ENCODE measurements at places on chromosomes 4 and X.

- no peak for DNase-seq
These were observed 108.2 kb downstream of the NSUN7 start for GRCh38 chr4:40857956-40858355.

DNA sequence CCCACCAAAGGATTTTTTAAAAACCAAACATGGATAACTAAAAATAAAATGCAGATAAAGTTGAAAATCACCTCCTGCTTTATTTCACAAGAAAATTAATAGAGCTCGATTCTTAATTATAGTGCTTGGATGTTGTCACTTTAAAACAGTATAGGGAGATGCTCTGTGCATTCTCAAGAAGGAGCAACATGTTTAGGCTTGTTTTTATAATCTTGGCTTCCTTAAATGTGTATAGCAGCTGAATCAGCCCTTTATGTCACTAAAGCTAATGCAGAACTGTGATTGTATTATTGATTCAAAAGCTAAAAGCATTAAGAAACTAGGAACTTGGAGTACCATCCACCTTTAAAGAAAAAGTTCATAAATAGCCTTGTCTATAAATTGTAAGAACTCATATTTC is 12.9 kb downstream of the UTP3 start:
- no peak for DNase-seq

DNA sequence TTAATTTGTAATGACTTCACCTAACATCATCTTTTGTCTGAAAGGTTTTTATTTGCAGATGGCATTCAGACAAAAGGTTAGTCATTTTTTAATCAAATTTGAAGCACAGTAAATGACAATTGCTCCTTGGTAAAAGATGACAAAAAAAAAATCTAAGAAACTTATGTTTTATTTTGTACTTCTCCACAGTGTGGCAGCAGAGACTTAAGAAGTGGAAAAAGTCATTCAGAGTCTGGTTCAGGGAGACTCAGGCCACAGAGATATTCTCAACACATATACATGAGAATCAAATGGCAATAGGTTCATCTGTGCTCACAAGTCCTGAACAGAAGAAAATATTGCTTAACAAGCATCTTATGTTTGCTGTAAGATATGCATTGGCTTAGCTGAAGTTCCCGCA is 436.2 kb downstream of the KCNIP4 start:
- no peak for DNase-seq

DNA sequence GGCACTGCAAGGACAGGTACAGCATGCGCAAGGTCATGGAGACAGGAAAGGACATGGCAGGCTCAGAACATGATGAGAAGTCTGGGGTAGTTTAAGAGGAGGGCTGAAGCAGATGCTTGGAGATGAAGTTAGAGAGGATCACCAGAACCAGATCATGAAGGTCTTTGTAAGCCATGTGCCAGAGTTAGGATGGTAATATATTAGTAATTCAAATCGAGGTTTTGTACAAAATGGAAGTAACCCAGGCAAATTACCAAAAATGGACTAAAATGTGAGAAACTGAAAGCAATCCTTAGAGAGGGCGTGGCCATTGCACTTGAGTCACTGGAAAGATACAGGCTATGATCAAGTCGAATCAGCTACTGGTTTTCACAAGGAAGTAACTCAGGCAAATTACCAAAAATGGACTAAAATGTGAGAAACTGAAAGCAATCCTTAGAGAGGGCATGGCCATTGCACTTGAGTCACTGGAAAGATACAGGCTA is 13.5 kb downstream of the RXFP1 start:
- DNase-seq = no peak

GRCh38 chr4:138290805-138291204 is 48.7 kb upstream of the SLC7A11 start:
- no peak for DNase-seq

- DNase-seq = no peak
These were observed 15.8 kb upstream of the PDE6B start for GRCh38 chr4:609400-610050.

- no peak for DNase-seq
These were observed 132.3 kb upstream of the UGT8 start for GRCh38 chr4:114466299-114466698.

DNA sequence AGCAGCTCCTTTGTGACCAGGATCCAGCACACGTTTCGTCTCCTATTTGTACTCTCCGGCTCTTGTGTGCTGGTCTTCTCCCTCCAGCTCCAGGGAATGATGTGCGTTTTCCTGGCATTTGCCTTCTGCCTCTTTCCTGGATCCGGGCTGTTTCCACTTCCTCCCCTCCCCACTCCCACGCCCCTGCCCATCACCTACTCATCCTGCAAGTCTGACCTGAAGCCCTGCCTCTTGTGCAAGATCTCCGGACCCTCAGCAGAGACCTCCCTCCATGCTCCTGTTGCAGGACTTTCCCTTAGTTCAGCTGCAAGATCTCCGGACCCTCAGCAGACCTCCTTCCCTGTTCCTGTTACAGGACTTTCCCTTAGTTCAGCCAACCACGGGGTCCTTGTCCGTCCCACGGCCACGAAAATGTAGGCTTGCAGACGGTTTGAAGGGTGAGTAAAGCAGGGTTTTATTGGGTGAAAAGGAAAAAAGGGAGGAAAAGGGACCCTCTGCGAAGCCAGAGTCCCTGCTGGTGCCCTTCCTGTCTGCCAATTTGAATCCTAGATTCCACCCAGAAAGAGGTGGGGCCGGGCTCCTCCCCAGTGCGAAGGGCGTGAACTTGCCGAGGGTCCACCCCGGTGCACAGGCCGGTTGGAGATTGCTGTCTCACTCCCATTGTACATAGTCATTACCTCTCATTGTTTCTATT is 74.4 kb upstream of the IRF2 start:
- DNase-seq = no peak

DNA sequence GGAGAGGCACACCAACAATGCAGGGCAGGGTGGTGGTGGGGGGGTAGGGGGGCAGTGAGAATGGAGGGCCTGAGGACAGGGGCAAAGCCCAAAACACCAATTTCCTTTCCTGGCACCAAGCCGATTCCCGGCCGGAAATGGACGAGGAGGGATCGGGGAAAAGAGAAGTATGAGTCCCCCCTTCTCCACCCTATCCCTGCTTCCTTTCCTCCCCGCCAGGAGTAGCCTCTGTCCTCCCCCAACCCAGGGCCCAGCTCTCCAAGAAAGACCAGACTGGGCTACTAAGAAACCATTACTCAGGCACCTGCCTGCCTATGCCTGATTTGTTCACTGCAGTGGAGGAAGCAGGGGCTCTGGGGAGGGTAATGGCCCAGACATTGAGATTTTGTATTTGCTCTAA is 402 bp downstream of the CCDC120 start:
- DNase-seq = no peak

DNA sequence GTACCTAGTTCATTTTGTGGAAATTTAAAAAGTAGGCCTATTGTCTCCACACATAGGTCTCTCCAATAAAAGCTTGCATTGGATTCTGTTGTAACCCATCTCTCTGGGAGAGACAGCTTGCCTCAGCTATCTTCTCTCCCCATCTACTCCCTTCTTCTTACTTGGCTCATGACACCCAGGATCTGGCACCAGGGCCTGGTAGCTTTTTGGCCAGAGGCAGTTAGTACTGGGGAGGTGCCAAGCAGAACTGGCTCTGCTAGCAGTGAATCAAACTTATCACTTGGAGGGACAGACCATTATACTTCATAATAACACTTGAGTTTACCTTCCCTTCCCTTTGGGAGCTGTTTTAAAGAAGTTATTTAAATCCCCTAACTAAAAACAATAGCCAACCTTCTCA is 31.8 kb downstream of the PLAC1 start:
- DNase-seq = no peak

DNA sequence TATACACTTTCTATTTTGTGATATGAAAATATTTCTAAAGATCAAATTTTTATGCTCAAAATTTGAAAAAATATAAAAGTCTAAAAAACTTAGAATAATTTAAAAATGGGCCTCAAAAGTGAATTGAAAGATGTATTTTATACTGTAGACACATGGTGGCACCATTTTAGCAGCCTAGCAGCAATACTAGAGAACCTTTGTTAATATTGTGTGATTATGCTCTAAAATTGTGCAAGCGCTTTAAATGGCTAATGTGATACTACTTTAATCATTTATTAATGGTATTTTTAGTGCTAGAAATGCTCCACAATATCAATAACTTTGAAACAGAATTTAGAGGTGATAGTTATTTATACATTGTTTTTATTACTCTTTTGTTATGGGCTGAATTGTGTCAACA is 3.7 kb upstream of the GUF1 start:
- DNase-seq = no peak

DNA sequence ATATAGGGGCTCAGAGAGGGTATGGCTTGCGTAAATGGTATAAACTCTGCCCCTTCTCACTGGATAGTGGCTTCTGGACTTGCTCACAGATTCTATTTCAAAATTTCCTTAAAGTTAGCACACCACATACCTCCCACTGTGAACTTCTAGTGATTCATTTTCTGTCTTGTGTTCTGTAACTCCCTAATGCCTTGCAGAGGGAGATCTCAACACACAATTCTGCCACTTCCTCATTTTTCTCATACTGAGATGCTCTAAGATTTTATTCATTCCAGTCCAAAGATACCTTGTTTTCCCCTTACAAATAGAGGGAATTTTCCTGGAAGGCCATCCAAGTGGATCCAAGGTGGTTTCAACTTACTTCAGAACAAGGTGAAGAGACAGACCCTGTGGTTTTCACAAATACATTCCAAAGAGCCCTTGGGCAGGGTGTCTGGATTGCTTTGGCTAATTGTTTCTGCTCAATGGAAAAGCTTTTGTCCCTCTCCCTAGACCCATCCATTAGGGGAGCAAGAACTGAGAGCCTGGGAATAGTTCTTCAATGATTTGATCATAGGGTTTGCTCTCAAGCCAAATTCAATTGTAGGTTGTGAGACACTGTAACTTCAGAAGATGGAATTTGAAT is 52.1 kb upstream of the CAPN6 start:
- no peak for DNase-seq

- no peak for DNase-seq
These were observed 20.8 kb downstream of the NAT8L start for GRCh38 chr4:2079926-2080325.

DNA sequence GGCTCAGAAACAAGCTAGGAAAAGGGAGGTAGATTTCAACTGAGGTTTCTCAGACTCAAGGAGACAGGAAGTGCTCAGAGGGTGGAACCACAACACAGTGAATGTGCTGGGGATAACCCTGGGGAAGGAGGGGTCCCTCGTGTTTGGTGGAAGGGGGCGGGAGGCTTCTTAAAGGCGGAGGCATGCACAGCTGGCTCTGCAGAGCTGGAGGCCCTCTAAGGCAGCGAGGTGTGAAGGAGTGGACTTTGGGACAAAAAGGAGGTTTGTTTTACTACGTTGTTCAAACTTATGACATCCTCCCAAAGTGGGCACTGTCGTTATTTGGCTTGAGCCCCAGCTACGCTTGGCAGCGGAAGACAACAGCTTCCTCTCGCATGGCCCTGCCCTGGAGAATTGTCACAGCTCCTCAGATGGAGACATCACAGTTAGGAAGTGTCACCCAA is 21.7 kb upstream of the MTM1 start:
- DNase-seq = no peak

DNA sequence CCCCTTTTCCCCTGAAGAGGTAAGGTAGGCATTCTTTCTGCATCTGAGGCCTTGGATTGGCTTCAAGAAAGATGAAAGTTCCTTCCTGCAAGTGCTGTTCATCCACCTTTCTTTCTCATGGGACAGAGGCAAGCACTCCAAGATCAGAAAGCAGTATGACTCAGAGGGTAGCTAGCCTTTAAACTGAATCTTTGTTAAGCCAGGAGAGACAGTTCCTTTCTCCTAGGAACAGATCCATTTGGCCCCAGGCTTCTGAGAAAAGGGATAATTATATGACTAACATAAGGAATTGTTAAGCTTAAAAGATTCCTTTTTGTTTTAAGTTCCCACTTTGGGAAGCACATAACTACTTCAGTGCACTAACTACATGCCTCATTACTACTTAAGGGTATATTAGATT is 192.0 kb downstream of the PPP3CA start:
- DNase-seq = no peak

DNA sequence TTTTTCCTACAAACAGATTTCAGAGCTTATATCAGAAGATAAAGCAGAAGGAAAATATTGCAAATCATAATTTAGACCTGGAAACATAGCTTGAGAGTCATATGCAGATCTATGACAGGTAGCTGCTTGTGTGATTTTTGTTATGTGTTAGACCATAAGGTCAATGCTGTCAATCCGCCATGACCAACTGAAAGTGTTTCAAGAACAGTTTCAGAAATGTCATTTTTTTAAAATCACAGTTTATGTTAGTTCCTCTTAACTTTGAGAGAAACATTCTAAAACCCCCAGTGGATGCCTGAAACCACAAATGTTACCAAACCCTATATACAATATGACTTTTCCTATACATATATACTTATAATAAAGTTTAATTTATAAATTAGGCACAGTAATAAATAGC is 391.3 kb upstream of the FAM241A start:
- no peak for DNase-seq

- DNase-seq = no peak
These were observed 115.7 kb downstream of the ANKRD50 start for GRCh38 chr4:124596816-124597215.

DNA sequence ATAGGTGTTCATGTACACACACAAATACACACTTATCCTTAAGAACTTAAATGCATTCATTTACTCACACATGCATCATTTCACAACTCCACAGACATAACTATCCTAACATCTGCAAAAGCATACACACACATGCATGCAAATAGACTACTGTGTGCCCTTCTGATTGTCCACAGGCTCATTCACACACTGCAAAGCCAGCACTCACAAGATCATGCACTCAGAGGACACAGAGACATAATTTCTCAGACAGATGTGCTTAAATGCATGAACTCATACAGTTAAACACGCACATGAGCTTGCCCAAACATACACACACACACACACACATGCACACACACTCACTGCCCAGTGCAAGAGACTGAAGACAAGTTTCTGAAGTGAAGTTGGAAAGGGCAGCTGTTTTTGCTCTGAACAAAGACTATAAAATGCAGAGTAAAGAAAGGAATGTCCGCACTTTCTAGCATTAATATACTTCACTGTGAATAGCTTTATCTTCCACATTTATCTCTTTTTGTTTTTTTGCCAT is 1018.0 kb upstream of the HS3ST1 start:
- DNase-seq = no peak

GRCh38 chrX:122703762-122704161 is 480.3 kb upstream of the GRIA3 start:
- no peak for DNase-seq

DNA sequence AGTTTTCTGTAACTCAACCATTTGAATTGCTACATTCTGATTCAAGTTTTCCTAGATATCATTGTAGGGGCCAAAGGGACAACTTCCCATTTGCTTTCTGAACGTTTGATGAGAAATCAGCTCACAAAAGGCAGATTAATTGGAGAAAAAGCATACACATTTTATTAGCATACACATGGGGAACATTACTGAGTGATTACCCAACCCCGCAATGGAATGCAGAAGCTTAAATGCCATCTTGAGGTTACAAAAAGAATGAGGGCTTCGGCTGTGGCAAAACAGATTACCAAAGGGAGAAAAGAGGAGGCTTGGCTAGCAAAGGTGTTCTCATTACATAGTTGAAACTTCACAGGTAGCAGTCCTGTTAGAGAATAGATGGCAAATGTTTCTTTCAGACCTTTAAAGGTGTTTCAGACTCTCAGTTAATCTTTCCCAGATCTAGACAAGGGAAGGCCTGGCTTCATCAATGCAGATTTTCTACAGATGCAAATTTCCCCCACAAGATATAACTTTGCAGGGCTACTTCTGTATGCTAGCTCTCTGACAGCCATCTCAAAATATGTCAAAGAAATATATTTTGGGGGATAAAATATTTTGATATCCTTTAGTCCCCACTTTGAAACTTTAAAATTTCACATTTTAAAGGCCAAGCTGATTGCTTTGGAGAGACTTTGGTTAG is 26.5 kb upstream of the HERC6 start:
- DNase-seq = no peak

Data from stimulated activated CD4-positive, alpha-beta T cell treated with anti-CD3 and anti-CD28 coated beads, TNF-alpha, amount 100 ng/mL, for 48 hours (primary cell).